ENCODE measurements at places on chromosomes 12 and 14.

- DNase-seq: no peak
Measured at GRCh38 chr14:78614593-78614992, 444.4 kb downstream of the NRXN3 start.

DNA sequence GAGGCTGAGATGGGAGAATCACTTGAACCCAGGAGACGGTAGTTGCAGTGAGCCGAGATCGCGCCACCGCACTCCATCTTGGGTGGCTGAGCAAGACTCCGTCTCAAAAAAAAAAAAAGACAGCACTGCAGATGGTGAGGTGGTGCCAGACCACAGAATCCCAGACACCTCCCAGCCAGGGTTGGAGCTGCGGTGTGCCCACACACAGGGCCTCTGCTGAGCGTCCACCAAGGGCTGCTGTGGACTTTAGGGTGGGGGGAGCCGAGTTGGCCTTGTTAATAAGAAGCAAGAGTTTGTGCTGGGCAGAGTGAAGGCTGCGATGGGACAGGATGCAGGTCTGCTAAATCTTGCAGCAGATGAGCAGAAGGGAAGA is 14.2 kb downstream of the KMT5A start:
- DNase-seq: no peak

GRCh38 chr14:24605435-24606190 is 3.9 kb downstream of the GZMH start:
- DNase-seq: no peak

DNA sequence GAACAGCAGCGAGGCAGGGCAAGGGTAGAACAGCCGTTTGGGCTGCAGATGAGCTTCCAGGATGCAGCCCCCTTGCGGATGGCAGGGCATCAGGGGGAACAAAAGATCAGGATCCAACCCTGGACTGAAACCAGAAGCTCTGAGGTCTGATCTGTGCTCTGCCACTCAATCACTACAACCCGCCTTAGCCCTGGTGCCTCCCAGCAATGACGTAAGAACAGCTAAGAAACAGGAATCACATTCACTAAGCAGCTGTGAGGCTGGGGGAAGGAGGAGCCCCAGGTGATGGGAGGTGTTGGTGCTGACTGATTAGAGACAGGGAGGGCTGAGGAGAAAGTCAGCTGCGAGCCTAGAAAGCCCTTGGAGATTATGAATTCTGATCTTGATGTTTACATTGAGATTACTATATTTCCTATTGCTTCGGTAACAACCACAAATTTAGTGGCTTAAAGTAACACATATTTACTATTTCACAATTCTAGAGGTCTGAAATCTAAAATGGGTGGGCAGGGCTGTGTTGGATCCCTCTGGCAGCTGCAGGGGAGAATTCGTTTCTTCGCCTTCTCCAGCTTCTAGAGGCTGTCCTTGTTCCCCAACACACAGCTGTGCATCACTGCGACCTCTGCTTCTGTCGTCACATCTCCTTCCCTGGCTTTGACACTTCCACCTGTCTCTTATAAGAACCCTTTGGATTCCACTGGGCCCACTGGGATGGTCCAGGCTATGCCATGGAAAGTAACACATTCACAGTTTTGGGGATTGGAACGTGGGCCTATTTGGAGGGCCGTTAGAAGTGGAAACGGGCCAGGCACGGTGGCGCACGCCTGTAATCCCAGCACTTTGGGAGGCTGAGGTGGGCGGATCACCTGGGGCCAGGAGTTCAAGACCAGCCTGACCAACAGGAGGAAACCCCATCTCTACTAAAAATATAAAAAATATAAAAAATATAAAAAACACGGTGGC is 6.1 kb upstream of the CD9 start:
- DNase-seq: no peak

DNA sequence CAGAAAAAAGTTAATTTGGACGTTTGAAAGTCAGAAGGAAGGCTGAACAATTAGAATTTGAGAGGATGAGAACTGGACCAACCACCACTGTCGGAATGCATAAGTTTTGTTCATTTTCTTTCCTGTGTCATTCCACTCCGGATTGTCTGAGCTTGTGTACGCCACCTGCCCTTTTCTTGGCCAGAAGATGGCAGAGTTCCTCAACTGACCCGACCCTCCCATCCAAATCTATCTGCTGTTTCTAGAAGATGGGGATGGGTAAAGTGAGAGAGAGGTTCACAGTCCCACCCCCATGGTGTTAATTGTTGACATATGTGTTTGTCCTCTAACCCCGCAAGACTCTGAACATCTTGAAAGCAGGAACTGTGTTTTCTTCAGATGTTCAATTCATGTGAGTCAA is 388.0 kb downstream of the VRK1 start:
- no peak for DNase-seq

- DNase-seq: no peak
Measured at GRCh38 chr14:63759456-63759855, 31.6 kb upstream of the SGPP1 start.

- no peak for DNase-seq
Measured at GRCh38 chr12:75818863-75819262, 212.7 kb downstream of the PHLDA1 start.

- no peak for DNase-seq
Measured at GRCh38 chr14:89681086-89682018, 264.3 kb upstream of the FOXN3 start.

- DNase-seq: no peak
Measured at GRCh38 chr12:93776581-93777018, 99.4 kb downstream of the CRADD start.

DNA sequence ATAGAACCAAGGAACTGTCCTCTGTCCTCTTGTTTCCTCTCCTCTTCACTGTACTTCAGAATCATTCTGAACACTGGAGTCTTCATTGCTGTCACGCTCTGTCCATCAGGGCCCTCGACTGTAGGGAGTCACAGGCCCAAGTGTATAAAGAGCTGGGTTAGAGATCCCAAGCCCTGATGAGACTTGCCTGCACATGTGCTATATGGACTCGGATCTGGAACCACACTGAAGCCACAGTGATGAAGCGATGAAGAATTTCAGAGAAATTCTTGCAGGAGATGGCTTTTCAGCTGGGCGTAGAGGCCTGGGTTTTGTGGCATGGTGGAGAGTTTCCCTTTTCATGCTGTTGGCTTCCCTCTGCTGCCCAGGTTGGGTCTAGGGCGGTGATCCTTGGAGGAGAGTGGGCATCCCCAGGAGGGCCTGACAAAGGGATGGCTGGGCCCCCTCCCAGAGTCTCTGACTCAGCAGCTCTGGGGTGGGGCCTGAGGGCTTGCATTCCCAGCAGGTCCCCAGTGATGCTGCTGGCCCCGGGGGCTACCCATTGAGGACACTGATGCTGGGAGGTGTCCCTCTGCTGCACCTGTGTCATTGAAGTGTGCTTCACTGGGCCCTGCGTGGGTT is 39.6 kb upstream of the YY1 start:
- no peak for DNase-seq

DNA sequence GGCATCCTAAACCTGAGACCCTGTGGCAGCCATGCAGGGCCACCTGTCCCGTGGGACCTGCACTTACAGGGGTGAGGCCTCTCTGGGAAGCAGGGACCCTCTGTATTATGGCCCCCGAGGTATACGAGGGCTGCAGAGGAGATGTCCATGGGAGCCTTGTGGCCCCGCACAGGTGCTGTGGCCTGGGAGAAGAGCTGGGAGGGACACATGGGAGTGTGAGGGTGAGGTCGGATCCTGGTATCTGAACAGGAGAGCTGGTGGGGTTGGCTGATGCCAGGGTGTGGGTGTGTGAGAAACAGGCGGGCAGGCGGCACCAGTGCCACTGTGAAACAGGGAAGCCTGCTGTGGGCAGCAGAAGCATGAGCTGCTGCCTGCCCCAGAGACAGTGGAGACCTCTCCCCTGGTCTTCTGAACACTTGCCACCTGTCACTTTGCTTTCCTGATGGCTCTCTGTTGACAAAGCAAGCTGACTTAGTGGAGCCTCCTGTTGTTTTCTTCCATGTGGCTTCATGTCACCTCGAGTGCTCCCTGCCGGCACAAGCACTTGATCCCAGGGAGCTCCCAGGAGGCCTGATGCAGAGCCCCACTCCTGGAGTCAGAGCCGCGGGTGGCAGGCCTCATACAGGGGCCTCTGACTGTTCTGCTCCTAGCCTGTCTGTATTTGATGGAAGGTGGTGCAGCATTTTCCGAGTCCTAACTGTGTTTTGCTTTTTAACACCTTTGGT is 19.8 kb upstream of the AMN start:
- no peak for DNase-seq

- DNase-seq: no peak
Measured at GRCh38 chr14:35231207-35231760, 60.9 kb upstream of the PSMA6 start.

- no peak for DNase-seq
Measured at GRCh38 chr12:15581006-15581405, 208.2 kb downstream of the EPS8 start.

DNA sequence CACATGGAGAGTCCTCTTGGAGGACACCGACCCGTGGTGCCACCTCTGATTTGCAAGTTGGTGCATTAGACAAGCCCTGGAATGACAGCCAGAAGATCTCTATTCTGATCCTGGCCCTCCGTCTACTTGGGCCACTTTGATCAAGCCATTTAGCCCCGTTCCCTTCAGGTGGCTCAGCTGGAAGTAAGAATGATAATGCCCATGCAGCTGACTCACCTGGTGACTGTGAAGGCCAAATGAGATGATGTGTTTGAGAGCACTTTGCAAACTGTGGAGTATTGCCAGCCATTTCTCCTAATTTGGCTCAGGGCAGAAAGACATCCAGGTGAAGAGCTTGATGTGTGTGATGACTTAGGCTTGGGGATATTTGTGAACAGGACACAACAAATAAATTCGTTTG is 165.9 kb downstream of the ETV6 start:
- no peak for DNase-seq

DNA sequence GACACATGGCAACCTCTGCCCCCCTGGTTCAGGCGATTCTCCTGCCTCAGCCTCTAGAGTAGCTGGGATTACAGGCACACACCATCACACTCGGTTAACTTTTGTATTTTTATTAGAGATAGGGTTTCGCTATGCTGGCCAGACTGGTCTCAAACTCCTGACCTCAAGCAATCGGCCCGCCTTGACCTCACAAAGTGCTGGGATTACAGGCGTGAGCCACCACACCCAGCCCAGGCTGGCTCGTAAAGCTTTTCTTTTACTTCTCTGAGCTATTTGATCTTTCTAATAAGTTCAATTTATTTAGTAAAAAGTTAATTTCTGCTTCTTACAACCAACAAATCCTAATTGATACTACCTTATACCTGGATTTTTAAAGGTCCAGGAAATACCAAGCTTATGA is 127.4 kb upstream of the KRR1 start:
- no peak for DNase-seq

GRCh38 chr14:32329146-32329545 is at the start of gene AKAP6:
Gene AKAP6 (plus strand): TSS chr14:32329298. CDS start chr14:32433494, 104,196 bp downstream.
- no peak for DNase-seq

- DNase-seq: no peak
Measured at GRCh38 chr12:54603173-54603814, 14.8 kb upstream of the PPP1R1A start.

DNA sequence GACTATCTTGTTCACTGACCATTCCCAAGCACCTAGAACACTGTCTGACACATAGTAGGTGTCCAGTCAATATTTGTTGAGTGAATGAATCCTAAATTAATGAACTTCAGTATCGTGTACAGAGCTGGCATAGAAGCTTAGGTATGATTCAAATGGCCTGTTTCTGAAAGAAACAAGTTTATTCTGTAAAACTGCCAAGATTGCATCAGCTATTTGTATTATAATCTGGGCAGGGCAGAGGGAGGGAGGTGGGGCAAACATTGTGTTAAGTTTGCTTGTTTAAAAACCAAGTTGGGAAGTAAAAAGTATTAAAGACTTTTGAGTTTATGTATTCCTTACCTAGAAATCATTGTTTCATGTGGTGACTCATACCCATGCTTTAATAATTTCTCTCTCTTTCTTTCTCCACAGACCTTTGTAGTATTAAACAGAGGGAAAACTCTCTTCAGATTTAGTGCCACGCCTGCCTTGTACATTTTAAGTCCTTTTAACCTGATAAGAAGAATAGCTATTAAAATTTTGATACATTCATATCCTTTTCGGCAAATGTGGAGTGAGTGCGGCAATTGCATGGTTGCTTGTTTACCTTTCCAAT is 92.8 kb downstream of the SCN8A start:
- no peak for DNase-seq

DNA sequence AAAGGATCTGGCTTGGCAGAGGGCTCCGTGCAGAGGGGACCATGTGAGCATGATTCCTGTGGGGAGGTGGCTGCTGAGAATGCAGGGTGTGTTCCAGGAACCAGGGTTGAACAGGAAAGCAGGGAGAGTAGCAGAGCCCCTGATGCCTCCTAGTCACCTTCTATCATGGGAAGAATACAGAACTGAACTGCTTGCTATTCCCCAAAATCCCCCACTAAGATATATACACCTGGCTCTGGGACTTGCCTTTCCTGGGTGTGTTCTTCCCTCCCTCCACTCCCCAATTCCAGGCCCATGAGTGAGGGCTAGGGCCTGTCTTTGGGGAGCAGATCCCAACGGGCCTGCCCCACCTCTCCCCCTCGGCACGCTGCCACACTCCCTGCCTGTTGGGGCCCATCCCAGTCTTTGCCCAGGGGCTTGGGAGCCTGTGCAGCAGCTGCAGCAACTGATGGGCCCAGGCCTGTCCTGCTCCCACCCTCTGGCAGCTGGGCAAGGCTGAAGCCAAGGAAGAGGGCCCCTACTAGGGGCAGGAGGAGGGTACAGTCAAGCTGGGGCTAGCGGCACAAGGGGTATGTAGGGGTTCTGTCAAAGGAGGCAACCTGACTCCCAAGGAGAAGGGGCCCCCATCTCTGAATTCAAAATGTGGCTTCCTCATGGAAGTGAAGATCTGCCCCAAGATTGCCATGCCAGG is 3.2 kb downstream of the AJUBA start:
- no peak for DNase-seq

- DNase-seq: no peak
Measured at GRCh38 chr12:128606538-128606937, 217.2 kb downstream of the SLC15A4 start.

GRCh38 chr14:20219033-20219432 is 4.5 kb upstream of the OR11H6 start:
- no peak for DNase-seq

DNA sequence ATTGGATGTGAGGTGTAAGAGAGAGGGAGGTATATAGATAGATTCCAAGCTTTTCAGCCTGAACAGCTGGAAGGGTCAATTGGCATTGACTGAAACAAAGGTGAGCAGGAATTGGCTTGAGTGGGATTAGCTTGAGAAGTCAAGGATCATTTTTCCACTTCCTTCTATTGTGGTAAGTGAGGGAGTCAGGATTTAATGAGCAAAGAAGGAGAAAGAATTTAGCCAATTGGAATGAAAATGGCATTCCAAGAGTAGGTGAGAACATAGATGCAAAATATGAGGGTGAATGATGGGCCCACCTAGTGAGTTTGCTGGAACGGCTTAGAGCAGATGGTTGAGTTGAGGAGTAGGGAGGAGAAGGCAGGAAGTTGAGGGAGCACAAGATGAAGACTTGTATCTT is 56.5 kb upstream of the ETV6 start:
- DNase-seq: no peak

- DNase-seq: no peak
Measured at GRCh38 chr12:29543036-29543435, 45.5 kb upstream of the OVCH1 start.

Measured in left forelimb (tissue), 1 donor.